ENCODE measurements at places on chromosomes 16 and 17.
A peak's percentile ranks its signal among the peaks of the same experiment; 100 is the strongest.

DNA sequence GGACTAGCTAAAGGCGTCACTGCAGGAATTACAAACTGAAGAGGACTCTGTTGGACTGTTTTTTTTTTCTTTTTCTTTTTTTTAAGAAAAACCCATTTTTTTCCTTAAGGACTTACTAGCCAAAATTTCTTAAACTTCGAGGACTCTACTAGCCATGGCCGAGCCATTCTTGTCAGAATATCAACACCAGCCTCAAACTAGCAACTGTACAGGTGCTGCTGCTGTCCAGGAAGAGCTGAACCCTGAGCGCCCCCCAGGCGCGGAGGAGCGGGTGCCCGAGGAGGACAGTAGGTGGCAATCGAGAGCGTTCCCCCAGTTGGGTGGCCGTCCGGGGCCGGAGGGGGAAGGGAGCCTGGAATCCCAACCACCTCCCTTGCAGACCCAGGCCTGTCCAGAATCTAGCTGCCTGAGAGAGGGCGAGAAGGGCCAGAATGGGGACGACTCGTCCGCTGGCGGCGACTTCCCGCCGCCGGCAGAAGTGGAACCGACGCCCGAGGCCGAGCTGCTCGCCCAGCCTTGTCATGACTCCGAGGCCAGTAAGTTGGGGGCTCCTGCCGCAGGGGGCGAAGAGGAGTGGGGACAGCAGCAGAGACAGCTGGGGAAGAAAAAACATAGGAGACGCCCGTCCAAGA is 878 bp downstream of the HEXIM1 start:
- no peak for DNase-seq

DNA sequence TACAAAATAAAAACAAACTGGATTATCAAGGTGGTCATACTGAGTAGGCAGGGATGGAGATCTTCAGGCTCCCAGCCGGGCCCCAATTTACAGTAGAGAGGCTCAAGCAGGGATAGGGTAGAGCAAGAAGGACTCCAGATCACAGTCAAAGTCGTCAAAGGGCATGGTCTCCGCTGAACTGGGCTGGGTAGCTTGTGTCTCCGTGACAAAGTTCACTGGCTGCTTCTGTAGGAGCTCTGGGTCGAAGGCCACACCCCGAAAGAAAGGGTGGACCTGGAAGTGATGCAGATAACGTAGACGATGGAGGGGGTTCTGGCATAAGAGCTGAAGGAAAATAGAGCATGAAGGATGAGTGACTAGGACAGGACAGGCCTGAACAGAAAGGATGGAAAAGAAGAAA is 3.6 kb downstream of the RSKR start:
- no peak for DNase-seq

GRCh38 chr17:3762922-3763776 is 37.8 kb downstream of the ITGAE start:
- DNase-seq: no peak

GRCh38 chr17:5705081-5705875 is 121.0 kb upstream of the NLRP1 start:
- DNase-seq: no peak

- no peak for DNase-seq
These were observed 1.3 kb upstream of the KCTD13 start for GRCh38 chr16:29927070-29927905.

GRCh38 chr16:89103781-89104180 is 10.1 kb downstream of the ACSF3 start:
- no peak for DNase-seq

DNA sequence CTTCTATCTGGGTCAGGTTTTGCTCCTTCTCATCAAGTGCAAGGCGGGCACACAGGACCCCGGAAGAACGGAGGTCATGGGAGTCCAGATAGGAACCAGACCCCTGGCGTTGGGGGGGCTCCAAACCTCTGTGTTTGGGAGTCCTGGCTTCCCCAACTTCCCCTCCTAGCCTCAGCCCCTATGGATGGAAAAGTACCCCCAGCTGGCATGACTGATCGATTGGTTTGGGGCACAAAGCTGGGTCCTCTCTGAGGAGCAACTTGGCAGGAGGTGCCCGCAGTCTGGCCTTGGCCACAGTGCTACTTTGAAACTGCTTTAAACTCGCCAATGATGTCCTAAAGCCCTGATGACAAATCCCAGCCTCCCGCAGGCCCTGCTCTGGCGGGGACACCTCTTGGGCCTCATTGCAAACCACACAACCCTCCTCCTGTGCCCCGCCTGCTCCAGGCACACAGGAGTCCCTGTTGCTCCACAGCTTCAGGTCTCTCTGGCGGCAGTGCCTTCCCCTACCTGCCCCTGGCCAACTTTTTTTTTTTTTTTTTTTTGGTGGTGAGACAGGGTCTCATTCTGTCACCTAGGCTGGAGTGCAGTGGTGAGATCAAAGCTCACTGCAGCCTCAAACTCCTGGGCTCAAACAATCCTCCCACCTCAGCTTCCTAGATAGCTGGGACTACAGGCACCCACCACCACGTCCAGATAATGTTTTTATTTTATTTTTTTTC is 38.0 kb upstream of the SNN start:
- no peak for DNase-seq

- DNase-seq: no peak
These were observed 36.6 kb upstream of the ADORA2B start for GRCh38 chr17:15908378-15908777.

- DNase-seq: no peak
These were observed 41.4 kb downstream of the TEX2 start for GRCh38 chr17:64221679-64222078.

DNA sequence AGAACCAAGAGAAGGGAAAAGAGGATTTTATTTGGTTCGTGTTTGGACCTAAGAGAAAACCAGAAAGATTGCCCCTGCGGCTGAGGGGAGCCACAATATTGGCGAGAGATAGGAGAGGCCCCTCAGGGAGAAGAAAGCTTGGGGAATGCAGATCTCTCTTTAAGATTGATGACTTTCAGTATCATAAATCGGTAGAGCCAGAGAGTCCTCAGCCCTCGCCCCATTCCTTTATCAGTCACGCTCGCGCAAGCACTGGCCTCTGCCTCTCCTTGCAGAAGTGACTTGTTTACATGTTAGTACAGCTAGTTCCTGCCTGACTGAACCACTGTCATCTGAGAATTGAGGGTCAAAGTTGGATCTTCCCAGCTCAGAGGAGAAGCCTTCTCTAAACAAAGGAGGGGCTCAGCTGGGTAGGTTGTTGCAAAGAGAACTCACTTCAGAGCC is 21.5 kb upstream of the KRT19 start:
- no peak for DNase-seq

DNA sequence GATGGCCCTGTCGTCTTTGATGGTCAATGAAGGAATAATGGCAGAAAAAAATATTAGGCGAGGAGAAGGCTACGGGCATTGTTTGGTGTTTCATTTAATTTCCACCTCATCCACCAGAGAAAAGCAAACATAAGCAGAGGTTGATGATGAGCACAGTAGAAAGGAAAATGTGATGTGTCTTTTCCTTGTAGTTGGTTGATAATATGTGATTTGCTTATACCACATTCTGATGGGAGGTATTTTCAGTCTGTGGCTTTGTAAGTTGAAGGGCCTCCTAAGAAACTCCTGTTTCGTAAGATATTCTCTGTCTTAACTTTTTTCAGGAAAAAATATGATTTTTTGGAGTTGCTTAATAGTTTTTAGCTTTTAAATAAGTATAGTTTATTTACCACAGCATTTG is 215.7 kb downstream of the PRKCA start:
- no peak for DNase-seq

DNA sequence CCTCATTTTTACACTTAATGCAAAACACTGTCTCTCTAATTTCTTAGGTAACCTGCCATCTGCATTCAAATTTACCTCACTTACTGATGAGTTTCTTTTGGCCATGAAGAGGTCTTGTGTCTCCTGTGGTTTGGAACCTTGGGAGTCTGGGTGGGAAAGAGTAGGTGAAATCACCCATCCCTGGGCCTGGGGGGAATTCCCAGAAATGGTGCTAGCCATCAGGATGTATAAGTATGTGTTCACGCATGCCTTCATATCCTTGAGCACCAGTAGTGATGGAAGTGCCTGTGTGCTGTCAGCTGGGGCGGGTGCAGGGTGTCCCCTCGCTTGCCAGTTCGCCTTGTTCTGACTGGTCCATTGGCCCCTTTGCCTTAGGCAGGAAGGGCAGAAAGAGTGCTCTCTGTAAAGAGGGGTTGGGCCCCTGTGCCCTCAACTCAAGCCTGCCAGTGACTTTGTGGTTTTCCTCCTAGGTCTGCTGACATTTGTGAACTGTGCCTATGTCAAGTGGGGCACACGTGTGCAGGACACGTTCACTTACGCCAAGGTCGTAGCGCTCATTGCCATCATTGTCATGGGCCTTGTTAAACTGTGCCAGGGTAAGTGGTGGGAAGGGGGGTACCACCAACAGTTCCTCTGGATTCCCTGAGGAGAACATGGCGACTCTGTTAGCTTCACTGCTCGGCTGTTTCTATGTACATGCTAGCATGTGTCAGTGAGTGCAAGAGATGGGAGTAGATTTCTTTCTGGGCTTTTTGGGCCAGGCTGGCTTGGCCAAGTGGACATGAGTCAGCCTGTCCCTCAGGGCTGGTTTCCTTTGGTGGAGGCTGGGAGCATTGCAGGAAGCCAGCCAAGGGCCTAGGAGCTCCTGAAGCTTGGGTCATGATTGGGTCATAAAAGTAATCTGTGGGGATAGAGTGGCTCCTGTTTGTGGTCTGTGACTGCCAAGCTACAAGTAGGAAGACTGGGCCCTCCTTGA is 23.2 kb downstream of the SLC7A6OS start:
- peak; percentile 49 for DNase-seq

DNA sequence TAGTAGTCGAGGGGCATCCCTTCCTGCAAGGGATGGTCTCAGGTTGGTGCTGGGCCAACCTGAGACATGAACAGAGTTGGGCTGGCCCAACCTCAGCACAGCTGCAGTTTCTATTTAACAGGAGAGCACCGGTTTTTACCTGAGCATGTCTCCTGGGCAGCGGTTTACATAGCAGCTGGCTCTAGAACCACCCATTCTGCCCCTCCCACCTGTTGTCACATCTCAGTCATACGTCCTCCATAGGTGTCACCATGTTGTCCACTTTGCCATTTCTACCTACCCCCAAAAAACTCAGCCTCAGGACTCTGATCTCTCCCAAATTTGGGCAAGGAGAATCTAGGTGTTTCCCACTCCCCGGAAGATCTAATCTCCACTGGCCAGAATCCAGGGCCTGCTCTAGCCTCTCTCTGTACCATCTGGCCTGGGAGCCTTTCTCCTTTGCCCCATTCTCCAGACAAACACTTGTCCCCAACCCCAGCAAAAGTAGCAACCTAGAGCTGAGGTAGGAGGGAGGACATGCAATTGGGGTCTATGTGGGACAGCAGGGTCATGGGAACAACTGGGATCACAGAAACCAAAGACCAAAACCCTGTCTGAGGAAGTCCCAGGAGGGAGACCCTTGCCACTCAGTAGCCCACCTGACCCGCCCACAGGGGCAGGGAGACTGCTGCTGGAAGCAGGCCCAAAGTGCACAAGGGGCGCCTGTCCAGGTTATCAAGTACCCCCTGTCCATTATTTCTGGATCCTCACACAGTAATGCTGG is 19.1 kb downstream of the ETV4 start:
- DNase-seq: no peak

GRCh38 chr16:2818272-2818876 is 1.3 kb downstream of the PRSS21 start:
- DNase-seq: no peak

DNA sequence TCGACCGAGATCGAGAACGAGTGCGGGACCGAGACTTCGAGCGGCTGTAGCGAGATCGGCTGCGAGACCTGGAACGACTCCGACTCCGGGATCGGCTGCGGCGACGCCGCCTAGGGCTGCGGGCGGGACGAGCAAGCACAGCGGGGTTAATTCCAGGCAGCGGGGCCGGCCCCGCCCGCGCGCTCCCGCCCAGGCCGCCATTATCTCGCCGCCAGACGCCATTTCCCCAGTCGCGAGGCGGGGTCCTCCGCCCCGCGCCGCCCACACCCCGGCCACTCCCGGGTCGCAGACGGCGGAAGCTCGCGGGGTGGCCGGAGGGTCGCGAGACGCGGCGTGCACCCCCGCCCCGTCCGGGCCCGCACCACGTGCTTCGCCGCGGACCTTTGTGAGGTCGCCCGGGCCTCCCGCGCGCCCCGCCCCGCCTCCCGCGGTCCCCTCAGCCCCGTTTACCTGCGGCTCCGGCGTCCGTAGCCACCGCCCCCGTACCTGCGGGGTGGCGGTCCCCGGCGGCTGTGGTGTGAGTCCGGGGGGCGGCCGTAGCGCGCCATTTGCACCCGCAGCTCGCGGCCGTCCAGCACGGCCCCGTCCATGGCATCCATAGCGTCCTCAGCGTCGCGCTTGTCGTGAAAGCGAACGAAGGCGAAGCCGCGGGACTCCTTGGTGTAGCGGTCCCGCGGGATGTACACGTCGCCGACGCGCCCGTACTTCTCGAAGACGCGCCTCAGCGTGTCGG is 616 bp downstream of the SRSF2 start:
- DNase-seq: no peak

- DNase-seq: no peak
These were observed 30.4 kb downstream of the HSBP1 start for GRCh38 chr16:83838151-83838550.

DNA sequence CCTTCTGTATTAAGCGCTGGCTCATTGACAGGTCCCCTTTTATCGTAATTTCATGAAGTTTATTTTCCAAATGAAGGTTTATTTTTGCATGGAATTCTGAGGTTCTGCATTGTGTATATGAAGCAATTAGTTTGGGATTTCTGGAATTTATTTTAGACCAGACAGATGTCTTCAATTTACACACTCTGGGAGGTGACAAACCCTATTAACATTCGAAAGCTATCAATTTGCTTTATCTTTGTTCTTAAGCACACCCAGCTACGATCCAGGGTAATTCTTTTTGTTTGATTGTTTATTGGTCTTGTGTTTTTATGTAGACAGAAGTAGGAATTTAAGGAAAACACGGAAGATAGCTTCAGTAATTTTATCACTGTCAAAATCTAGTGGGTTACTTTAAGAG is 264.6 kb downstream of the HS3ST3A1 start:
- DNase-seq: no peak

DNA sequence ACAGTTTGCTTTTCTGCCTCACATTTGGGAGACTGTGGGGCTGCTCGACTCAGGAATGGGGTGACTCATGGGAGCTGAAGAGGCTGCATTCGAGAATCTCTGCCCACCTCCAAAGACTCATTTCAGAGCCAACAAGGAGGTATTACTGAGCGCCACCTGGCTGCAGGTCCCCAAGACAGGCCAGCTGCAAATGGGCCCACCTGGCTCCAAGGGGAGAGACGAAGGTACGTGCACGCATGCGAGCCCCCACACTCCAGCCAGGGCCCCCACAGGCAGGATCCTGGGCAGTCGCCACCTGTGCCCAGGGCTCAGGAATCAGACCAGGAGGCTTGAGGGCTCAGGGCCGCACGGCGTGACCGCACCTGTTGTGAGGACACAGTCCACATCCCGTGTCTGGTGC is 6.0 kb downstream of the HAGHL start:
- DNase-seq: no peak

DNA sequence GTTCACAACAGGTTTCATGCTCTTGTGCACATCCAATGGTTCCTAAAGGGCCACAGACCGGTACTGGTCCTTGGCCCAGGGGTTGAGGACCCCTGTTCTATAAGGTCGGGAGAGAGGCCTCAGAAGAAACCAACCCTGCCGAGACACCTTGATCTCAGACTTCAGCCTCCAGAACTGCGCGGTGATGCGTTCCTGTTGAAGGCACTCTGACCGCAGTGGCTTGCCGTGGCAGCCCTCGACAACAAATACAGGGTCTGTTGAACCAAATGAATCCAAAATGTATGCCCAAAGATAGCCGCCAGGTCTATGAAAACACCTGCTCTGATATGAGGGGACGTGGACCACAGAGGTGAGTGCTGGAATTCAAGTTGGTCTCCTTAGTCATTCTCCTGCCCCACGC is 389.8 kb downstream of the SEC14L1 start:
- no peak for DNase-seq

- no peak for DNase-seq
These were observed 863 bp downstream of the ADPRM start for GRCh38 chr17:10698096-10698818.
